ENCODE measurements at places on chromosomes 6 and 20.

DNA sequence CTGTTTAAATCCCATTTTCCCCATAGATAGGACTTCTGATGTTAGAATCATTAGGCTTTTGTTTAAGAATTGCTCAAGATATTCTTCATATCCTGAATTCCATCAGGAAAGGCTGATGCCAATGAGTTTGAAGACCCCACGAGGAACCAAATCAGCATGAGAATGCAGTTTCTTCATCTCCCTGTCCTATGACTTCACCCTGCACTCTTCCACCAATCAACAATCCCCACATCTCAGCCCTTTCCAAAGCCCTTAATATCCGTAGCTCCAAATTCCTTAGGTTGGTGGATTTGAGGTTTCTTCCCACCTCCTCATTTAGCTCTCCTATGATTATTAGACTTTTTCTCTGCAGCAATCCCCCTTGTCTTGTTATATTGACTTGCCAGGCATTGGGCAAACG, 88.3 kb upstream of the PRND start:
- DNase-seq, result no peak

GRCh38 chr6:32977272-32977952, 9.0 kb downstream of the BRD2 start:
- no peak for DNase-seq

DNA sequence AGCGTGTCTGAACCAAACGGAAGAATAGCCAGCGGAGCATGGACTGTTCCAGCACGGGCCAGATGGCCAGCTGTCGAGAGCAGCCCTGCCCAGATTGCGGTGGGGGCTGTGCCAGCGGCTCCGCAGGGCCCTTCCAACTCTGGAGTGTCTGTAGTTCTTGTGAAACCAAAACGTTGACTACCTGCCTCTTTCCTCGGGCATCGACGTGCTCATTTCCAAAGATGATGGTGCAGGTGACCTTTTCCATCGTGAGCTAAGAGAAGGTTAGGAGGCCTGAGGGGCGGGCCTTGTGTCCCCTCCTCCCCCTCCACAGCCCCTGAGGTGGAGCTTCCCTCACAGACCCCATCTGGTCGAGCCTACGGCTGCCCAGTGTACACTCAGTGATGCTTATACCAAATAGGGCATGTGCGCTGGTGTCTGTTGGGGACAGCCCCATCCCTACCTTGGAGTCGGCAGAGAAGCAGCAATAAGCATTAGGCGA, 12.9 kb upstream of the C20orf144 start:
- no peak for DNase-seq

GRCh38 chr6:105997482-105997881, 88.7 kb upstream of the PRDM1 start:
- no peak for DNase-seq

DNA sequence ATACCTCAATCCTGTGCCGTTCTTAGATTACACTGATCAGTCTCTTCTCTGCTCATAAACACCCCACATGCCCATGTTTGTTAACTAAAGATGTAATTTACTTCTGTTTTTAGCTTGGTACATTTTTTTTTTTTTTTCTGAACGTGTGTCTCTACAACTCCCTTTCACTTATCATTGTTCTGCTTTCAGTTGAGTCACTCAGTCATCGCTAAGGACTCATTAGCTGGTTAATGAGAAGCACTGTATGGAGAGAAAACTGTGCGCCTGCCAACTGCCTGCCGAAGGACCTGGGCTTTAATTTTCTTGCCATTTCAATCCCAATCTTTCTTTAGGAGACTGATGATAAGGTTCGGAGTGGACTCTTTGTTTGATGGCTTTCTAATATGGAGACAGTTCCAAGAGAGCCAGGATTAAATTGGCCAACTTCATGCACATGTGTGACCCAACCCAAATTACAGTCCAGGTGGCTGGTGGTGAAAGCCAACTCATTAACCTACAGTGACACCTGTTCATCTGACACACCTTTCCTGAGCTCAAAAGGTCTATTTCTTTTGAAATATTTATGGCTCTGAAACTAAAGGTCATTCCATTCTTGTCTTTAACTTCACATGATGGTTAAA, 334.1 kb downstream of the BCKDHB start:
- DNase-seq, result peak; percentile 74

All from NCI-H748 treated with DMSO at 0.1 percent for 48 hours (cell line).